ENCODE measurements at places on chromosomes 3 and 15.

GRCh38 chr3:142951794-142952193 lies 11.7 kb downstream of the PAQR9 start:
- DNase-seq, result no peak

GRCh38 chr15:48433226-48433886 lies 102.1 kb downstream of the DUT start:
- no peak for DNase-seq

- DNase-seq, result no peak
Measured at GRCh38 chr15:93825682-93826081, 405.7 kb upstream of the MCTP2 start.

GRCh38 chr15:73318463-73319351 lies 50.1 kb downstream of the HCN4 start:
- DNase-seq, result no peak

DNA sequence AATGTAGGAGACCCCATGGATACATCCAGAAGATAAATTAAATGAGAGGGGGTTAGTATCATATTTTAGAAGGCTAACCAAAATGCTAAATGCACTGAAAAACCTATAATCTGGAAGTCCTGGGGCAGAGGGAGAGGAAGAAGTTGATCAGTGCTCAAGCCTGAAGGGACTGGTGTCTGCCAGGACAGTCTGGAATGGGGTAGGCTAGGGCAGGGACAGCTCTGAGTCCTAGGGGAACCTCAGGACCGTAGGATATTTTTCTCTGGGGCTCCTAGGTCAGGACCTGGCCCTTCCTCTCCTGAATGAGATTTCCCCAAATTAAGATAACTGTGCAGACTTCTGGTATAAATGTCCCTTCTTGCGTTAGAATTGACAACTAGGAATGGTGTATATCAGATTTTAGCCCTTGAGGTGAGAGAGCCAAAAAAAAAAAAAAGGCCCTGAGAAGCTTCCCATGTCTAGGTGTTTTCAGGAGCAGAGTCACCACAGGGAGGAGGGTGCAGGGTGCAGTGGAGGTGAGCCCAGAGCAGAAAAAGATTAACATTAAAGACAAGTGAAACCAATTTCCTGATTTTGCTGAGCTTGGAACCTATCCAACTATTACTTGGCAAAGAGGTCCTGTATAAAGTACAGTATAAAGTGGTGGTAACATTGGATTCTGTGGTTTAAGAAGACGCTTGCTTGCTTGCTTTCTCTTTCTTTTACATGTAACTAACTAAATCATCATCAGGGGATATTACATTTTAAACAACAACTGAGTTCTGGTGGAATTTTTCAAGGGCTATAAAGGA lies 63.5 kb downstream of the HACD2 start:
- no peak for DNase-seq

- DNase-seq, result no peak
Measured at GRCh38 chr3:167967257-167968036, 128.3 kb downstream of the GOLIM4 start.
